ENCODE measurements at places on chromosomes 7 and 10. TPM values are rescaled to one million over a fixed set of nuclear protein-coding genes. Genes with fewer than 3 reads are reported as not detected.

GRCh38 chr10:108374991-108375390, 1210.5 kb upstream of the SORCS1 start:
- no peak for DNase-seq

DNA sequence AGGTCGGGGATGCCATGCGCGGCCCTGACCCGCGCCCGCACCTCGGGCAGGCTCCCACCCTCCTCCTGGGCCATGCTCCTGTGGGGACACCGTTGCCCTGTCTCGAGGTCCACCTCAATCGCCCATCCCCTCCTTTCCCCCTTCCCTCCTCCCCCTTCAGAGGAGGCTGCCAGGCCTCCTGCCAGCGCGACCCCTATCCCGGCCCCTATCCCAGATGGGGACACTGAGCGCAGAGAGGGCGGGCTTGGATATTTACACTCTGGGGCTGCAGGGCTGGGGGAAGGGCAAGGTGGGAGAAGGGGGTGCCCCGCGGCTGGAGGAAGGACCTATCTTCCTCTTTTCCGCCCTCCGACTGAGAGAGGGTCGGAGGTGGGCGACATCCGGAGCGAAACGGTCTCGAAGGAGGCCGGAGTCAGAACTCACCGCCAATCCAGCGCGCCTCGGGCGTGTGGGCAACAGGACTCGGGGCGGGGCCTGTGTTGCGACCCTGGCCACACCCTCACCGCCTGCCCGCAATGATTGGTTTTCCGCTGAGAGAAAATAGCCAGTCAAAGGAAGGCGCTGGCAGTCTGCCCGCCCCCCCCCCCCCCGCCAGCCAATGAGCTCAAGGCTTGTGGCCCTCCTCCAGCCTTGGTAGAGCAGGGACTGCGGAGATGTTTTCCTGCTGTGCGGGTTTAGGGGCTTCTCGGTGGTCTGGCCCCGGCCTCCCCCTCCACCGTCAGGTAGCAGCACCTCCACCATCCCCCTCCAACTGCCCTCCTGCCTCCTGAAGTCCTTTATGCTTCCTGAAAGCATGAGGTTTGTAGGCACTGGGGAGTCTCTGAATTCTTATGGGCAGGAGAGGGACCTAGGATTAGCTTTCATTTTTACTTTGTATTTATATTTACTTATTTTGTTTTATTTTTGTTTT, at the start of gene METTL27:
Gene METTL27 (minus strand): TSS at position 450 of the 910 bp plus-strand sequence. CDS start 376 bp downstream, at position 74.
- peak; percentile 93 for DNase-seq

The ADAM22 gene
- total RNA-seq, result 2.2 TPM

The VOPP1 gene
- total RNA-seq, result 22.9 TPM

The H2BK1 gene
- not detected for total RNA-seq

The ITGB1 gene
- total RNA-seq, result 595 TPM
